H7 (cell line): ENCODE measurements at places on chromosomes 1 and 21.
A peak's percentile ranks its signal among the peaks of the same experiment; 100 is the strongest.

GRCh38 chr1:56557746-56558145, 21.6 kb downstream of the PLPP3 start:
- no peak for DNase-seq

- no peak for DNase-seq
Measured at GRCh38 chr1:26814893-26815292, 11.6 kb upstream of the ZDHHC18 start.

- no peak for DNase-seq
Measured at GRCh38 chr1:110138956-110139355, 11.3 kb upstream of the SLC6A17 start.

- DNase-seq = peak; percentile 30
Measured at GRCh38 chr1:243421784-243422183, 165.9 kb downstream of the SDCCAG8 start.

GRCh38 chr1:98032958-98033357, 112.1 kb upstream of the DPYD start:
- DNase-seq = no peak

DNA sequence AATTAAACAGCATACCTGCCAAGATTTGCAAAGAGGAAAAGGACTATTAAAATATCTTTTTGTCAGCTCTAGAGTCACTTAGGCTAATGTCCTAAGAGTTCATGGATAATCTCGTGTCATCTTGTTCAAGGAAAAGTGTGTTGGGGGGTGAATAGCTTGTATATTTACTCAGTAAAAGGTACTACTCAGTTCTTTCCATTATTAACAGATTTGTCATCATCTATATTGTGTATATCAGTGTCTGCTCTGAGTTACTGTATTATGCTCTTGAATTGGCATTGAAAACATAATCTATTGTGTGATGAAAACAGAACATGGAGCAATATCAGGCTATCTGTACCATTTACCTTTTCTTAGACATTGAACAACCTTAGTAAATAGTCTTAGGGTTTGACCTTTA, 41.9 kb downstream of the SMG7 start:
- DNase-seq = no peak

DNA sequence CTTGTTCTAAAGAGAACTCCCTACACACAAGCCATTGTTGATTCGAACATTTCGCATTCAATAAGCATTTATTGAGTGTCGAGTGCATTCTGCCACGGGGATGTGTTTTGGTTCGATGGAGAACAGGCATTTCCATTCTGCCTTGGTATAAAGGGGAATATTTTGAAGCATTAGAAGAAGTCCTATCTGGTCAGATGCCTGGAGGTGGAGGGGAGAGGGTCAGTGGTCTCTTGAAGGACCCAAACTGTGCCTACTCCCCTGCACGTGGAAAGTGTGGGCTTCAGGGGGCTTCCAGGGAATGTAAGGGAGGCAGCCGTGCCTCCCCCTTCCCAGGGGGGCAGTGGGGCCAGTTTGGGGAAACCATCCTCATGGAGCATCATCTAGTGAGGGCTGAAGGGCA, 8.3 kb downstream of the AJAP1 start:
- DNase-seq = no peak

DNA sequence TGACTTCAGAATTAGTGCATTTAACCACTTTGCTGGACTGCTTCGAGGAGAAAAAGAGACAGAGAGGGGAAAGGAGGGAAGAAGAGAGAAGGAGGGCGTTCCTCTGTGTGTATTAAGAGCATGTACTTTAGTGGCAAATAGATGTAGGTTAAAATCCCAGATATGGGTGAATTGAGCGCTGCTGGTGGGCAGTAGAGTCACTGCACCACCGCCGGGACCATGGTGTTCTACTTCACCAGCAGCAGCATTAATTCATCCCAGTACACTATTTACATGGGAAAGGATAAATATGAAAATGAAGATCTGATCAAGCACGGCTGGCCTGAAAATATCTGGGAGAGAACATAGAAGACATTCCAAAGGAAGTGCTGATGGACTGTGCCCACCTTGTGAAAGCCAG, 20.9 kb upstream of the PPIE start:
- DNase-seq = no peak

GRCh38 chr1:100942304-100943046, 46.6 kb downstream of the SLC30A7 start:
- DNase-seq = no peak

GRCh38 chr1:110515891-110516290, 3.1 kb downstream of the KCNA10 start:
- DNase-seq = no peak

GRCh38 chr1:67404212-67404620, 26.0 kb downstream of the SERBP1 start:
- no peak for DNase-seq

GRCh38 chr1:24468685-24469316, 33.8 kb upstream of the RCAN3 start:
- no peak for DNase-seq

GRCh38 chr1:210726621-210727020, 397.9 kb downstream of the HHAT start:
- DNase-seq = no peak

DNA sequence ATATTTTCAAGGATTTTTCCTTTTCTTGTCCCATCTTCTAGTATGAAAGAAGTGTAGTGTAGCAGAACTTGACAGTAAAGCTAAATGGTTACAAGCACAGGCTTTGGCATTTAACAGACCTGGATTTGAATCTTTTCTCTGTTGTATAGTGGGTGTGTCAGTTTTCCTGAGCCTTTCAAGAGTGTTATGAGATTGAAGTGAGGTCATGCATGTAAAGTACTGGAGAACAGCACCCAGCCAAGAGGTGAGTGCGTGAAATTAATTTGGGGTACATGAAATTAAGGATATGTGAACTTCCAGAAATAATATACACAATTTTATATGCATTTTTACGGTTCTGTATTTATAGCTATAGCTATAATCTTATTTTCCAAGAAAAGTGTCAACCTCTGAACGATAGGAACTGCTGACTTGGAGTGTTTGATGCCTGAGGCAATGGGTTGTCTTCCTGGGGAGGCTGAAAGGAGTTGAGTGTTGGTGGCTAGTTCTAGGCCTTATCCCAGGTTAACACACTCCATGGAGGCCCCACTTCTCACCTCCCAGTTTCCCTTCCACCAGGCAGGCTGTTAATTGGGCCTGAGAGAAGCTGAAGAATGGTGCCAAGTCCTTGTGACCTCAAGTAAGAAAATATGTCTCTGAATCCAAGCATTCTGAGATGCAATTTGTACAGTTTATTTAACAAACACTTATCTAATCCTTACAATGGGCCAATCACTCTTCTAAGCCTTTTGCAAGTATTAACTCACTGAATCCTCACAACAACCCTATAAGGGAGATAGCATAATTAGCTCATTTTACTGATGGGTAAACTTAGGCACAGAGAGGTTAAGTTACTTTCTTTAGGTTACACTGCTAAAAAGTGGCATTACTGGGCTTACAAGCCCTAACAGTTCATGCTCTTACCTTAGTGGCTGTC, 4.4 kb downstream of the ROR1 start:
- DNase-seq = no peak

- DNase-seq = peak; percentile 69
Measured at GRCh38 chr21:46005481-46005881, 23.9 kb downstream of the COL6A1 start.

- DNase-seq = no peak
Measured at GRCh38 chr21:16285605-16286126, 555.9 kb downstream of the USP25 start.
